NCI-H774 (cell line): ENCODE measurements at places on chromosomes 7 and 10.

GRCh38 chr7:28654110-28654509, 241.8 kb downstream of the CREB5 start:
- DNase-seq = no peak

DNA sequence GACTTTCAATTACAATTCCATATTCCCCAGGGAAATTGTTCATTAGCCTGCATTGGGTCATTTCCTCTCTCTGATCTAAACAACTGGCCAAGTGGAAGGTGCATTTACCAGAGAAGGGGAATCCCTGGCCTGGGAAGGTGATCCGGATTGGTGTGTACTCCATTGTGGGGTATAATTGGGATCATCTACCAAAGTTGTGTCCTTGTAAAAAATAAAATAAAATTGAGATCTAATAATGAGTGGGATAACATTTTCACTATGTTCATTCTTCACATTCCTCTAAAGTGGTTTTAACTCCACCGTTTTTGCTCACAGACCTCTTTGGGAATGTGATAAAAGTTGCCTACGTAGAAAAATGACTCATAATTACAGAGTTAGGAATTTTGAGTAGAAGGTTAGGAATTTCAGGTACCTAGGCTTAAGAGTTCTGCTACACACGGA, 22.8 kb downstream of the ARL5B start:
- no peak for DNase-seq

DNA sequence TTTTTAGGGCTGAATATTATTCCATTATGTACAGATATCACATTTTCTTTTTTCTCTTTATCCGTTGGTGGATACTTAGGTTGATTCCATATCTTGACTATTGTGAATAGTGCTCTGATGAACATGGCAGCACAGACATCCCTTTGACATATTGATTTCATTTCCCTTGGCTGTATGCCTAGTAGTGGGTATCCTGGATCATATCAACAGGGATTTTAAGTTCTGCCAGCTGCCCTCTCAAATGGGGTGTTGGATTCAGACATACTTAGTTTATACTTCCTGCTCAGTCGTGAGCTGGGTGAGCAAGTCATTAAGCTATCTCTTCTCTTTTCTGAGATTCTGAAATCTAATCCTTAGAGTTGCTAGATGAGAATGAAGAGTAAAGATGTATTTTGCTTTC, 139.6 kb upstream of the SORCS3 start:
- DNase-seq = no peak

DNA sequence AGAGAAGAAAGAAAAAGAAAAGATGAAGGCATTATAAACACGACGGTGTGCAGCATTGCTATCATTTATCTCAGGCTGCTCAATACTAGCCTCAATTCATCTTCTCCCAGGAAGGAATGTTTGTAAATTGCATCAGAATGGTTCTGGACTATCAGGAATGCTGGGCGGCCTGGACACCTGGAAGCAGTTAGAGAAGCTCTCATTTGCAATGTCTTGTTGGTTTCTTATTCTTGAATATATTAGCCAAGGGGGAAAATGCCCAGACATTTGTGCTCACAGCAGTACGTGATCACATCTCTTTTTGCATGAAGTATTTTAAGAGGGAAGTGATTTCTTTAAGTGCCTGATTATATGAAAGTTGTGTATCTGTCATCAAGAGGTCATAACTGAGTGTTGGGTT, 85.6 kb upstream of the IMMP2L start:
- DNase-seq = no peak

GRCh38 chr7:84583331-84583730, 388.7 kb upstream of the SEMA3A start:
- no peak for DNase-seq

- DNase-seq = peak; percentile 53
These were observed 124.4 kb downstream of the PON1 start for GRCh38 chr7:95199779-95200558.

DNA sequence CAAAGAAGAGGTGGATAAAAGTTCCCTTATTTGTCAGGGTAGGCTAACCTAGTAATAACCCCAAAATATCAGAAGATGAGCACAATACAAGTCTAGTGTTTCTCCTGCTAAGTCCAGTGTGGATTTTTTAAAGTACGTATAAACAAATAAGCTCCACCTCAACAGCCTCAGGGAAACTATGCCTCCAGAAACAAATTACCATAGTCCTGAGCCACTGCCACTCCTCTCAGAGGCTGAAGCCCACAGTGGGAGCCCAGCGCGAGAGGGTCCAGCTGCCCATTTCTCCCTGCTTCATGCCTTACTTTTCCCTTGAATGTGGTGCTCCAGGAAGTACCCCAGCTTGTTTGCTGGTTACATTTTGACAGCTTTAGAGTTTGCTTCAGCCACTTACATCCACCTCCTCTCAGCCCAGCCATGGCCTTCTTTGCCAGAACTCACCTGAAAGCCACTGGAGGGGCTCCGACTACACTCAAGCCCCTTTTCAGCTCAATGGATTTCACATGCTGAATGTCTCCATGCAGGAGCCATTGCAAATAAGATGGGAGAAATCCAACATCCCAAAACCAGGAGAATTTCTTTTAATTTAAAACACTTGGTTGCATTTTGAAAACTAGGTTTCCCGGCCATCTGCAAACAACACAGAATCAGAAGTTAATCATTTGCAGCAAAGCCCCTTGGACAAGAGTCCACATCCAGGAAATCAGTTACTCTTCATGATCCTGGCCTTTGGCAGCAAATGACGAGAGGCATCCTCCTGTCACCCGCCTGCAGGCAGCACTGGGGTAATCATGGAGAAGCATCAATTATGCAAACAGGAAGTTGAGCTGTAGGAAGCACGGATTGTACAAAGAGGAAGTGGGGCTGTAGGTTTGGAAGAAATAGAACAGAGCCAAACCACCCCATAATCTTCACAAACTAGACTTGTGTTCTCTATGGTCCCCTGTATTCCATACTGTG, 138.1 kb downstream of the HERPUD2 start:
- DNase-seq = no peak
